Uterus (tissue), 4 donors: ENCODE measurements at places on chromosomes 7 and 10. TPM values are rescaled to one million over a fixed set of nuclear protein-coding genes. Genes with fewer than 3 reads are reported as not detected.

- DNase-seq, result no peak
These were observed 239.0 kb upstream of the IMMP2L start for GRCh38 chr7:111801277-111801676.

GRCh38 chr7:24959735-24960485 lies 20.1 kb downstream of the OSBPL3 start:
- no peak for DNase-seq

DNA sequence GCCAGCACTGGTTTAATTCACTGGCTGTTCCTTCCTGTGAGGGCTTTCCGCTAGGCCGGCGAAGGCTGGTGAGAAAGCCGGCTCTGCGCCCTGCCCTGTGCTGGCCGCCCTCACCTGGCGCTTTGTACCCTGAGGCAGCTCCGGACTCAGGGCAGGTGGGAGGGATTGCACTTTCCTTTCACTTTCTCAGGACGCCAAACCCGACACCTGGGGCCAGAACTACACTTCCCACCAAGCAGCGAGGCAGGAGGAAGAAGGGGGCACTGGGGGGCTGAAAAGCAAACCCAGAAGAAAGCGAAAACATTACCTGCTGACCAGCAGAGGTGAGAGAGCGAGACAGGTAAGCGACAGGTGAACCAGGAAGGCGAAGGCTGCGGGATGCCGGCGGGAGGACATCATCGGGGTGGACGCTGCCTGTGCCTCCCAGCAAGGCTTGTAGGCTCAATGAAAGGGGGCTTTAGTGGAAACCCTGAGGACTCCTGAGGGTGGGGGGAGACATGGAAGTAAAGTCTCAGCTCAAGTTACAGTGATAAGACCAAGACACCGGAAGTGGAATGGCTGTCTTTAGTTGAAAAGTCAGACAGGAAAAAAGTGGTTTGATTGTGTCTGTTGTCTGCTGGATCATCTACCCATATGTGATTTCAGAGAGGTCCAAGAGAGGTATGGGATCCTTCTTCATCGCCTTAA lies at the start of gene RAB19:
Gene RAB19 (plus strand): TSS at position 181 of the 687 bp plus-strand sequence. CDS start 3,589 bp downstream, outside the sequence.
- DNase-seq, result no peak

DNA sequence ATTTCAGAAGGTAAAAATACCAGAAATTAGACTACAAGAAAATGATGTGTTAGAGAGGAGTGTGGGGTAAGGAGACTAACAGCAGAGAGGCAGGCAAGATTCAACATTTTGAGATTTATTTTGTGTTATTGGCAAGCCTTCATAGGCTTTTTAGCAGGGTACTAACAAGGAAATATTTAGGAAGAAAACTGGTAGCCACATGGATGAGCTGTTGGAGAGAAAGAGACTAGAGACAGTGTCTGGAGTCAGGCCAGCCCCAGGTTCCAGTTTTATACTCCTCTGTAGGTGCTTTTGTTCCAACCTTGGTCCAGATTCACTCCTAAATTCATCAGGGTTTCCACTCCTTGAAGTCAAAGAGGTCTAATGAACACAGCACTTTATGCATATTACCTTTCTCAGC lies 41.1 kb downstream of the GPRIN2 start:
- no peak for DNase-seq

The NME8 gene
- not detected for total RNA-seq

The UPP1 gene
- total RNA-seq, result 8.5 TPM
